Effector memory CD4-positive, alpha-beta T cell (primary cell): ENCODE measurements at places on chromosomes 2 and 18.

GRCh38 chr2:44055229-44055628 lies 59.4 kb upstream of the LRPPRC start:
- DNase-seq = no peak

DNA sequence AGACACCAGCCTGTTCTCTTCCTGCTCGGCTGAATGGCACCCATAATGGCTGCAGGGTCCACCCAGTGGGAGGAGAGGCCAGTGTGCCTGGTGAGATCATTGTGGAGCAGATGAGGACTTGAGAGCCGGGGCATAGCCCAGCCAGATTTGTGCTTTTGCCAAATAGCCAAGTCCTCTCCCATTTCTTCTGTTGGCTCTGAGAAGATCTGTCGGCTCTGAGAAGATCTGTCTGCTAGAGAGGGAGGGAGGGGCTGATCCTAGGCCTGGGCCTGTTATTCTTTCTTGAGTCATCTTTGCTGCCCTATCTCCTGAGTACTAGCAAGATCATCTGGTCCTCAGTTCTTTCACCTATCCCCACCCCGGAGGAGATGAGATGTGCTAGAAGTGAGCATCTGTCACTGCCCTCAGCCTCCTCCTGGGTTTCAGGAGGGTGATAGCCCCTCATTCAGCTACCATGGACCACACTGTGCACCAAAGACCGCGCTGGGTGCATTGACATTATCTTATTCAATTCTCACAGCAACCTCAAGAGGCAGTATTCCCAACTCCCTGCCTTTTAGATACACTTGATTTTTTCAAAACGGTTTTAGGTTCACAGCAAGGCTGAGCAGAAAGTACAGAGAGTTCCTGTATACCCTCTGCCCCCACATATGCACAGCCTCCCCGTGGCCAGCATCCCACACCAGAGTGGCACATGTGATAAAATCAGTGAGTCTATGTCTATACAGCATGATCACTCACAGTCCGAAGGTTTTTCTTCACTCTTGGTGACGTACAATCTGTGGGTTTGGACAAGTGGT lies 98.6 kb downstream of the CAPN13 start:
- DNase-seq = no peak

- DNase-seq = no peak
Measured at GRCh38 chr2:99971326-99971900, 171.0 kb downstream of the AFF3 start.

DNA sequence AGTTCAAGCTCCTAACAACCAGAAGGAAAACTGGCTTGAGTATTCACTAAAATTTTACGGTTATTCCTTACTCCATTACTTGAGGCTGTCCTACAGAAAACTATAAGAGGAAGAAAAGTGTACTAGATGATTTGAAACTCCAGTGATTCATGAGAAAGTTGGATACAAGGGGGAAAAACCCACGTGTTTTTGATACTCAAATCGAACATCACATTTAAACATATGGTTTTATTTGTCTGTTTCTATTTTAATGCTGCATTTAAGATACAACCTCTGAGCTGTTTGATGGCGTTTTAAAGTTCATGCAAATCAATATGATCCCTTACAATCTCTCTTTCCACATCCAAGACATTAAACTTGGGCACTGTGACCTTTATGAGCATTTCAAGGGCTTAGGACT lies 125.1 kb upstream of the LMAN1 start:
- DNase-seq = no peak

GRCh38 chr2:16763056-16763455 lies 97.4 kb upstream of the CYRIA start:
- no peak for DNase-seq

GRCh38 chr18:55018602-55019001 lies 59.3 kb upstream of the CCDC68 start:
- DNase-seq = no peak

- no peak for DNase-seq
Measured at GRCh38 chr2:30872797-30873196, 65.6 kb upstream of the CAPN13 start.

- no peak for DNase-seq
Measured at GRCh38 chr2:231425291-231425810, 29.8 kb downstream of the B3GNT7 start.

DNA sequence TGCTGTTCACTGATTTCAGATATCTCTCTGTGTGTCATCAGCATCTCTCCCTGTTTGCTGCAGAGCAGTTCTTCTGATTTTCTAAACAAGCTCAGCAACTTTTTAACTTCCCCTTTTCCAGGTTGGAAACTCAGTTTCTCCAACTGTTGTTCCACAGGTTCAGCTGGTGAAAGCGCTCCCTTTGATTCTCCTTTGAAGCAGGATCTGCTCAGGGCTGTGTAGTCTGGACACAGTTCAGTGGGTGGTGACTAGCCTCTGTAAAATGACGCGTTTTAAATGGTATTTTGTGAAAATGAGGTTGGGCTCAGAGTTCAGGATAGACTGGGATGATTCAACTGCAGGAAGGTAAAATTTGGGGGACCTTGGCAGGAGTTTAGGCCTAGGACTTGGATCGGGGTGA lies 106.3 kb downstream of the TRIM43 start:
- DNase-seq = no peak

DNA sequence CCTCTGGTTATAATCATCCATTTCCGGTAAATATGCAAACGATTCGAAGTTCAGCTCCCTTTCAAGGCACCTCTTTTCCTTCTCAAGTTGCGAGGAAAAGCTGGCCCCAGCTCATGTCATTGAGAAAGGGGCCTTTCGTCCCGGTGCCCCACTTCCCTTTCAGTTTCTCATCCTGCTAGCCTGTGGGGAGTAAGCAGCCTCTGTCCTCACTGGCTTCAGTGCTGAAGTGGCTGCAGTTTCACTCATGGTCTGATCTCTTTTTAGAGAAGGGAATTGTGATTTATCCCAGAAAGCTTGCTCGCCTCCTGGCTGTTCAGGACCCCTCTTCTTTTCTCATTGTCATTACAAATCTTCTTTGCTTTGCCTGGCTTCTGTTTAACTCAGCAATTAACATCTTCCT lies 207.5 kb downstream of the NR4A2 start:
- DNase-seq = no peak

DNA sequence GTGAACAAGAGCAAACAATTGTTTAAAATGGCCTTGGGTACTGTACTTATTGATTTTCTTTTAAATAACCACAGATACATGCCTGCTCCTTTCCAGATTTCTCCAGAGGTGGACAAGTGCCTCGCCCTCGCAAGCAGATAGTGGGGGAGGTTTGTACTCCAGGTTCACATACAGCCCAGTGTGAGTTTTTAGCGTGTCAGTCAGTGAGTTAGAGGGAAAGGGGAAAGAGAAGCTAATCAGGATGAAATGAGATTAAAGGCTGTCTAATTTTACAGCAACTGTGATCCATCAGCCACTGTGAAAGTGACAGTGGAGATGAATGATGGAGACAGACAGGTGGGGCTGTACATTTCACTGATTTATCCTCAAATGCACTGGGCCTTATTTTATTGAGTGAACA lies 74.7 kb downstream of the KLHL14 start:
- DNase-seq = no peak

GRCh38 chr2:60073201-60073600 lies 480.3 kb downstream of the BCL11A start:
- DNase-seq = no peak

DNA sequence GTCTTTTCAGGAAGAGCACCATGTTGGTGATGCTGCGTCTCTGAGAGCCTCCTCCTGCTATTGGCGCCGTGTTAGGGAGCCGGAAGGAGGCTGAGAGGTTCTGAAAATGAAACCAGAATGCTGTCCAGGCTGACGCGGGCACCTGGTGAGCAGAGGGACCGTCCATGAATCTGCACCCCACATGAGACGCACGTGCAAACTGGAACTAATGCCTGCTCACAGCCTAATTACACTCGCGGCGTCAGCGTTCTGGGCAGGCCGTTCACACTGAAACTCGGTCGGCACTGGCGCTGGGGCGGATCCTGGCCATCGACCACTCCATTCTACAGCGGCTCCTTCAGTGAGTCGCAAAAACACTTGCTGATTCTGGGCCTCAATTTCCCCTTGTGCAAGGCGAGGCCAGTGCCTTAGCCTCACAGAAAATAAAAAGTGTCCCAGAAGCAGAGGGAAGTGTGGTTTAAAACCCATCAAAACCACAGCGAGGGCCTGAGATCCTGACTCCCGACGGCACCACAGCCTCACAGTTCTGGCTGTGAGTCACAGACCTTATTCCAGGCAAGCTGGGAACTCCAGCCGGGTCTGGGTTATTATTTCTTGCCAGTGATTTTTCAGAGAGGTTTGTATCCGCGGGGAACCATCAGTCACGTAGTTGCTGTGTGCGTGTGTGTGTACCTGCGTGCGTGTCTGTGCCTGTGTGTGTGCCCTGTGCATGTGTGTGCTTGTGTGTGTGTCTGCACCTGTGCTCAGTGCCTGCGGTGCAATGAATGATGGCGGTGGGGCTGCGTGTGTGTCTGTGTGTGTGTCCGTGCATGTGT lies 49.1 kb upstream of the CTDP1 start:
- DNase-seq = no peak

DNA sequence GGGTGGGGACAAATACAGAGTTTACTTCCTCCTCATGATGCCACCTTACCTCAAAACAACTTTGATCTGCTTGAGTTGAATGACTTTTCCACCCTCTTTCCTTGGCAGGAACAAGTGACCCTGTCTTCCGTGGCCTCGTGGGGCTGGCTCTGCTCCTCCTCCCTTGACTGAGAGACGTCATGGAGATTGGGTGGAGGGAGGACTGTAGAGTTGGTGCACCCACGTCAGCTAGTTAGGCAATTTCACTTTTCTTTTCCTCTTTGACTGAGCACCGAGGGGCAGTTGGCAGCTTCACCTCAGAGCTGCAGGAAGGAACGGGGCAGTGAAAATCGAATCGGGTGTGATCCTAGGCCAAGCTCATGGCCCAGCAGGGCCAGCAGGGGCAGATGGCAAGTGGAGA lies at the start of gene SP140:
Gene SP140, plus strand, starts transcription at position 251 of the 400 bp plus-strand sequence. Its CDS starts 109 bp downstream, at position 360.
- peak; percentile 71 for DNase-seq

DNA sequence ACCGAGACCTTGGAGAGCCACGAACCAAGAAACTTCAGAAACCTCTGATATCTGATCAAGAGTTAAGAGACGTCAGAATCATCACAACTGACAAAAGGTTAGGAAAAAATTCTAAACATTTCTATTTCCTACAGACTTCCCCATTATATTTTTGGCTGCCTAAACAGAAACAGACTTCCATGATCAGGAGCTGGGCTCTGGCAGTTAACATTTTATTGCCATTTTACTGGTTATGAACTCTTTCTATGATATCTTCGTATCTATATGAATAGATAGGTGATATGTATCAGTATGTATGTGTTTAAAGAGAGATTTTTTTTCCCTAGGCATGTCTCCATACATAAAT lies 31.1 kb upstream of the PPP1R1C start:
- DNase-seq = no peak
